ENCODE measurements at places on chromosomes 11 and 22. TPM values are rescaled to one million over a fixed set of nuclear protein-coding genes. Genes with fewer than 3 reads are reported as not detected.

- no peak for DNase-seq
Observed at GRCh38 chr11:35101223-35101622, 37.7 kb upstream of the CD44 start.

DNA sequence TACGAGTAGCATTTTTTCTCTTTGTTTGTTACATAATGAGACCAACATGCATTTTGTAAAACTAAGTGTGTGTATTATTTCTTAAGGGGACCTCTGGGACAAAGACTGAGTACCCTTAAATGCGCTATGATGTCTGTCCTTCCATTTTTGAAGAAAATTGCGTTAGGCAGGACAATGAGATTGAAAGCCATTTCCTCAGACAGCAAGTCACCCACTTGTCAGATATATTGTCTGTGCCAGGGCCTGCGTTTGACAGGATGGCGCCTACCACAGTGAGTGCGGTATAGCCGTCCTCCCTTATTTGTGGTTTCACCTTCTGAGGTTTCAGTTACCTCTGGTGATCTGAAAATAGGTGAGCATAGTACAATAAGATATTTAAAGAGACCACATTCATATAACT lies 2.2 kb downstream of the AP2A2 start:
- no peak for DNase-seq

The MMP20 gene
- polyA plus RNA-seq: not detected

The RFPL3 gene
- polyA plus RNA-seq: 0.18 TPM

DNA sequence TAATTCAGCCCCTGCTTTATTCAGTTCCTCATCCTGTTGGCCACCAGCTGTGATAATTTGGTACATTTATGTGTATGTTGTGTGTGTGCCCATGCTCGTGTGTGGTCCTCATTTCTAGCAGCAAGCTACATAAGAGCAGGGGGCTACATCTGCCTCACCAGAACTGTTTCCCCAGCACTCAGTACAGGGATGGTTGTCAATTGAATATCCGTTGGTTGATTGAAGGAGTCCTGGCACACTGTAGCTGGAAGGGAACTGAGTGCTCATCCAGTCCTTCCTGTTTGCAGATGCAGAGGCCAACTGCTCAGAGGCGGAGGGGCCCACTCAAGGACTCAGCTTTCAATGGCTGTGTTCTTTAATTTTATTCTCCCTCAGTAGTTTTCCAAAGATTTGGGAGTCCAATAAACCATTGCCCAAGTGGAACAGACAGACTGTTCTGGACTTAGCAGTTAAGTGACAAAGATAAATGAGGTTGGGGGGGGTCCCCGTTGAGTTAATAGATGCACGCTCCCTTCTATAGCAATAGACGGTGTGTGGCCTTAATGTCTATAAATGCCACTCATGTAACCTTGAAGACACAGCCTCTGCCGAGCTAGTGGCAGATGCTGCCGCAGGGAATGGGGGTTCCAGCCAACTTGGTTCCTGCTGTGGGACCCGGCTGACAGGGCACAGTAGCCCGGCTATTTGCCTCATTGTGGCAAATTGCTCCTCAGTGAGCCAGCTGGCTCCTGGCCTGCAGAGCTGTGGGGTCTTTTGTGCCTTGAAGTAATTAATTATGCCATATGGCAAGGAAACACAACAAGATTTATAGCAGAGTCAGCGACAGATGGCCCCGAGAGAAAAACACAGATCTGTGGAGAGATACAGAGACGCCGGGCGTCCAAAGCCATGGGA lies 71.4 kb upstream of the GRK3 start:
- DNase-seq: peak; percentile 14

DNA sequence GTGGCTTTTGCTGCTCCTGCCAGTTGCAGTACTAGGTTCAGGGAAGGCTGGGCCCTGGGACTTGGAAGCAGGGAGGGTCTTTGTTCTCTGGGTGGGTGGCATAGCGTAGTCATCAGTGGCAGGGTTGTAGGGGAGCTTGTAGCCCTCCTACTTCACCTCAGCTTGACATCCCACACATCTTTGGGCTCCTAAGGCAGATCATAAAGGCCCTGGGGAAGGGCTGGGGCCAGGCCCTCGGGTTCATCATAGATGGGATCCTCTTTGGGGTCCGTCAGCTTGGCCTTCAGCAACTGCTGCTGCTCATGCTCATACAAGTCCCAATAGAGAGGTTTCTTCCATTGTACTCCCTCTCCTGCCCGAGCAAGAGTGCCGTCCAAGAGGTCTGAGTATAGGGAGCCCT lies 6.0 kb upstream of the PHOX2A start:
- no peak for DNase-seq

- DNase-seq: no peak
Observed at GRCh38 chr11:72955466-72955865, 141.3 kb downstream of the ATG16L2 start.

- DNase-seq: no peak
Observed at GRCh38 chr11:72380132-72380503, 54.2 kb downstream of the CLPB start.

The KCTD14 gene
- polyA plus RNA-seq: 13.3 TPM

The OR52E8 gene
- not detected for polyA plus RNA-seq

The MYH9 gene
- polyA plus RNA-seq: 318 TPM

GRCh38 chr11:77165066-77165465 lies 37.0 kb downstream of the MYO7A start:
- no peak for DNase-seq

The TRIM22 gene
- polyA plus RNA-seq: 7.0 TPM

DNA sequence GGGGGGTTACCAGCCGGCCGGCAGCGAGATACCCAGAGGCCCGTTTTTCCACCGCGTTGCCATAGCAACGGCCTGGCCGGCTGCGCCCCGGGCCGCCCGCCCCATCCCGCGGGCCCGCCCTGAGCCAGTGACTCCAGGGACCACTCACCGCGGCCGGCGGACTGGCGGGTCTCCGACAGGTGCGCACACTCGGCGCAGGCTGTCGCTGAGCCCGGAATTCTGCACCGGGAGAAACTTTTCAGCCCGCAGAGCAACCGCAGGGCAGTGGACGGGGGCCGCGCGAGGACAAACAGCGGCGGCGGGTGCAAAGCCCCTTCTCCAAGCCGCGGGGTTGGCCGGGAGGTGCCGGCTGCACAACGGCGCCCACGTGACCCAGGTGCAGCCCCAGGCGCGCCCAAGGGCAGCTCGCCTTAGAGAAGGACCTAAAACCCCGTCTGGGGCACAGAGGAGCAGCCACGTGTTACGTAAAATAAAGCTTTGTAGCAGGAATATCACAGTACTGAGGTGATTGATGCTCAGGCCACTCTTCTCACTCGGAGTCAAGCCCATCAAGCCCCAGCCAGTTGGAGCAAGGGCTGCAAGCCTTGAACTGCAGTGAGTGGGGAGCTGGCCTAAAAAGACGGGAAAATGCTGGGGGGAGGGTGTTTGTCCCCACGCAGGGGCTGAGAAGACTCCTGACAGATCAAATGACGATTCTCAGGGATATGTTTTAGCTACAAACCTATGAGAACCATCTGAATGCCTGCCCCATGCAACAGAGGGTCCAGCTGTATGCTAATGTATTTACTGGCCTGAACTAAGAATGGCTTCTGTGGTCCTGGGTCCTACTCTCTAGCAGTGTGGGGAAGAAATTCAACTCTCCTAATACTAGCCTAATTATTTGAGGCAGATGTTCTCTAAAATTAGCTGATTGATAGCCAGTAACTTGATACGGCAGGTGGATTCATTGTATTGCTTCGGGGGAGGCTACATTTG lies at the start of gene STK33:
Gene STK33 (minus strand): TSS at position 294 of the 975 bp plus-strand sequence. CDS start 119,323 bp downstream, outside the sequence.
- DNase-seq: no peak

The BTG4 gene
- not detected for polyA plus RNA-seq

The MIF gene
- 170 TPM for polyA plus RNA-seq

GRCh38 chr11:77560605-77561004 lies 29.1 kb upstream of the AQP11 start:
- no peak for DNase-seq

DNA sequence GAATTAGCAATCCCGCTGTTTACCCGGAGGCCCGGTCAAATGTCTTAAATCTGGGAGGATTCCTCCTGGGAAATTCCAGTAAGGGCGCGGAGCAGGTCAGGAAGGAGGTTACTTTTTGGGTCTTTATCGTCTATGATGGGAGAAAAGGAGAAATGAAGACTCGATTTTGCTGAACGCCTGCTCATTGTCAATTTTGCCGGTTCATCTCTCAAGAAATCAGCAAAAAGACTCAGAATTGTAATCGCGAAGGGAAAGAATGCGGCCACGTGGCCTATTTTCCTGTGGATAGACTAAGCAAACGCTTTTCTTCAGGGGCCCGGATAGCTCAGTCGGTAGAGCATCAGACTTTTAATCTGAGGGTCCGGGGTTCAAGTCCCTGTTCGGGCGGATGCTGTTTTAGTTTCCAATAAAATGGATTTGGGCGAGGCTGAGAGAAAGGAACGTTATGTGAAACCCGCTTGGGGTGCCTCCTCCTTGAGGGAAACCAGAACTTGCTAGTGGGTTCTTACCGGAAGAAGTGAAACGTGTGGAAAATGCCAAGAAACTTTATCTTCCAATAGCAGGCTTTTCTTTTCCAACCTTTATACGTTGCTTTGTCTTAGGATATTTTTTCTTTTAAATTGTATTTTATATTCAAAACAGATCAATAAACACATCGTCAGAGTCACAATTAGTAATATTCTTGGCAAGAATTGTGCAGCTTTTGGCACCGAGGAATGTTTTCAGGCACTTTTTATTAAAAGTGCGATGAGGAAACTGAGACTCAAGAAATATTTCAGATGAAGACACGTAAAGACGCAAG lies 45.0 kb downstream of the OR4D9 start:
- no peak for DNase-seq

DNA sequence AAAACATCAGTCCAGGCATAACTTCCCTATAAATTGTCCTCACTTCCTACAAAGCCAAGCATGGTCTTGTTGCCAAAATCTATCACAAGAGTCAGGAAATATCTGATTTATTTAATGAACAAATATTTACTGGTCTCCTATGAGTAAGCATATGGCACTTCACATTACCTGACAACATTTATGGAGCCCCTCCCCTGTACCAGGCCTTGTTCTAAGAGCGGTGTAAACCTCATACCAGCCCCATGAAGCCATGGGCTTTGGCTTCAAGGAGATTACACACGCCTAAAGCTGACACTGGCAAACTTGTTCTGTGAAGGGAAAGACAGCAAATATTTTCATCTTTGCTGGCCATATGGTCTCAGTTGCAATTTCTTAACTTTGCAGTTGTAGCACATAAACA lies 43.0 kb upstream of the EIF3D start:
- no peak for DNase-seq

DNA sequence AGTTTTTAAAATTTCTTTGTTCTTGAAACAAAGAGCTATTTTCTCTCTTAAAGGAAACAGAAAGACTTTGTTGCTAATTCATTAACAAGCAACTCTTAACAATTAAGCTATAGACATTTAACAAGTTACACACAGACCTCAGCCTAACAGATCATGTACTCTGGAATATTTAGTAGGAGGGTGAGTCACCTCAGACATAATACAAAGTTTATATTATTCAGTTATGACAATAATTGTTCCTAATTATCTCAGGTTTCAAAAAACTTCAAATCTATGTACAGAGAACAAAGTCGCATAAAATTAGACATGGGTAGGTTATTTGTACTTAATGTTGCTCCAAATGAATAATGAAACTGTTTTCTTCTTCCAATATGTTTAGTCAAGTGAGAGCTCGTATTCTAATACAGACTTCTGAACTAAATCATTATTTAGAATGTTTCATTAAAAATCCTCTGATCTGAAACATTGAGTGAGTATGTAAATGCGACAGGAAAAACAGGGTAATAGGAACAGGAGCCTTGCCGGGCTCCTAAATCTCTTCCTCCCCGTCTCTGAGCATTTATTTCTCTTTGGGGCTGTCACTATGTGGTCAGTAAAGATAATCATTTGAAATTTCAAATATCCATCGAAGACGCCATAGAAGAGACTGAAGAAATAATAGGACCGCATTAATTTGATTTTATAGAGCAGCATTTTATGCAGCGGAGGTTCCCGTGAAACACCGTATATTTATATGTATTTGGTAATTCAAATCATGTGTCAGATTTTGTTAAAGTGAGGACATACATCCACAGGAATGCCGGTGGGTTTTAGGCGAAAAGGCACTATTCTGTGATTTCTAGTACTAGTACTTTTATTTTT lies 8.7 kb upstream of the BARX2 start:
- no peak for DNase-seq

The TTC36 gene
- polyA plus RNA-seq: 1.6 TPM

- no peak for DNase-seq
Observed at GRCh38 chr11:30852645-30853044, 266.5 kb upstream of the MPPED2 start.

- DNase-seq: no peak
Observed at GRCh38 chr22:23092217-23092955, 22.1 kb downstream of the GNAZ start.

DNA sequence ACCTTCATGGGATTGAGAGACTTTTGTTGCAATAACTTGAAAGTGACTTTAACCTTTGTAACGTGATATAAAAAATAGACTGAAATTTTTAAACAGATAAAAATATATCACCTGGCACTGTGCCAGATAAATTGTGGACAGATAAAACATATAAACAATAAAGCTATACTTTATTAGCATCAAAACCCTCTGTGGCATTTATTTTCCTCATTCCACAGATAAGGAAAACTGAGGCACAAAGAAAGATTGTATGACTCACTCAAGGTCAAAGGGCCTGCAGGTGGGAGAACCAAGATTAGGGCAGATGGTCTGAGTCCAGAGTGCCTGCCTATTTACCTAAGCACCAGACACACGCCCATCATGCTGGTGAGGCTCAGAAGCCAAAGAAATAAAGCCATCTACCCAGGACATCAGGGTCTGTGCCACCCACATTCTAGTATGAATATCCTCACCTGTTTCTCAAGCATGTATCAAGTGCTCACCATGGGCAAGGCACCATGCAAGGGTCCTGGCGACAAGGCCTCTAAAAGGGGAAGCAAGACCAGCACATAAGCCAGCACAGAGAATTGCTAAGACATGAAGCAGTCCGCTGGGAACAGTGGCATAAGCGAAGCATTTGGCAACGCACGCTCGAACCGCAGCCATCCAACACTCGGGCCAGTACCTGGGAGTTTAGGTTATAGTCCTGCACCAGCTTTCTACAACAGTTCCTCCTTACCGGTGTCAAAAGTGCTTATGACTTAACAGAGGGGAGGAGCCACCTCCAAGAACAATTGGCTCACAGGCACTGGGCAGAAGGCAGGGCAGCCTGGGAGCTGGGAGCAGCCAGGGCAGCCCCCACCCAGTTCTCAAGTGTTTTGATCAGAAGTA lies 17.6 kb downstream of the MYH9 start:
- no peak for DNase-seq

The TMEM86A gene
- polyA plus RNA-seq: 9.2 TPM

- peak; percentile 82 for DNase-seq
Observed at GRCh38 chr22:38398609-38399461, 56.2 kb downstream of the KCNJ4 start.

- DNase-seq: no peak
Observed at GRCh38 chr22:28205926-28206325, 286.9 kb upstream of the PITPNB start.

- DNase-seq: no peak
Observed at GRCh38 chr11:113401718-113402117, 14.1 kb downstream of the ANKK1 start.

DNA sequence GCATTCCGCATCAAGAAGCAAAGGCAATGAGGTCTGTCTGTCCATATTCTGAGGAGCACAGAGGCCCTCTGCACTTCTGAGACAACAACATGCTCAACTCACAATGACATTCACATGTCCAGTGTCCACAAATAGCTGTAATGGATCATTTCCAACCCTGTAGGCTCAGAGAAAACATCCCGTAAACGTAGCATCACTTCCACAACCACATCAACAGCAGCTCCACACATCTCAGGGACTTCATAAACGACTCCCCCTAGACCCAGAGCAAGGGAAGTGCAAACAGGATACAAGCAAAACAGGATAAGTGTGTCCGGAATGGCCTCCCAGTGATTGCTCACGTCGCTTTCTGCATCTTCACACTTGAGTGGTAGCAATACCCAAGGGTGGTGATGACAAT lies 100.2 kb downstream of the SYN3 start:
- DNase-seq: no peak

The OR8B8 gene
- polyA plus RNA-seq: 0.03 TPM
